ENCODE measurements at places on chromosomes 6 and 20. TPM values are rescaled to one million over a fixed set of nuclear protein-coding genes. Genes with fewer than 3 reads are reported as not detected.

The ADGRB3 gene
- 8.3 TPM for polyA plus RNA-seq

The FKBP1C gene
- 1.2 TPM for polyA plus RNA-seq

The RAET1L gene
- not detected for polyA plus RNA-seq

The BEND6 gene
- 1.2 TPM for polyA plus RNA-seq

DNA sequence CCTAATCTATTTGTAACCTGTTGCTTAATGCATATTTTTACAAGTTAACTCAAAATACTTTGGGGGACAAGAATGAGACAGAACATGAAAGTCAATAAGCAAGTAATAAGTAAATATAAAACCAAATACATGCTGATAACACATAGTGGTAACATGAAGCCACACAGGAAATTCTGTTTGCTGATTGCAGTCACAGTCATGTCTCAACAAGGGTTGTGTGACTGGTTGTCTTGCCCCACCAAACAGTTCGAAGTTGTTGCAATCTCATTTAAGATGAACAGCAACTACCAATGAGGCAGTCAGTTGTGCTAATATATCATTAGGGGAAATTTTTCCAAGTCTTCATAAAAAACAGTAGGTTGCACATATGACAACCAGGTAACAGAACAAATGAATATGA lies 14.5 kb downstream of the CD24 start:
- no peak for DNase-seq

- no peak for DNase-seq
These were observed 30.6 kb upstream of the TAB2 start for GRCh38 chr6:149286905-149287304.

DNA sequence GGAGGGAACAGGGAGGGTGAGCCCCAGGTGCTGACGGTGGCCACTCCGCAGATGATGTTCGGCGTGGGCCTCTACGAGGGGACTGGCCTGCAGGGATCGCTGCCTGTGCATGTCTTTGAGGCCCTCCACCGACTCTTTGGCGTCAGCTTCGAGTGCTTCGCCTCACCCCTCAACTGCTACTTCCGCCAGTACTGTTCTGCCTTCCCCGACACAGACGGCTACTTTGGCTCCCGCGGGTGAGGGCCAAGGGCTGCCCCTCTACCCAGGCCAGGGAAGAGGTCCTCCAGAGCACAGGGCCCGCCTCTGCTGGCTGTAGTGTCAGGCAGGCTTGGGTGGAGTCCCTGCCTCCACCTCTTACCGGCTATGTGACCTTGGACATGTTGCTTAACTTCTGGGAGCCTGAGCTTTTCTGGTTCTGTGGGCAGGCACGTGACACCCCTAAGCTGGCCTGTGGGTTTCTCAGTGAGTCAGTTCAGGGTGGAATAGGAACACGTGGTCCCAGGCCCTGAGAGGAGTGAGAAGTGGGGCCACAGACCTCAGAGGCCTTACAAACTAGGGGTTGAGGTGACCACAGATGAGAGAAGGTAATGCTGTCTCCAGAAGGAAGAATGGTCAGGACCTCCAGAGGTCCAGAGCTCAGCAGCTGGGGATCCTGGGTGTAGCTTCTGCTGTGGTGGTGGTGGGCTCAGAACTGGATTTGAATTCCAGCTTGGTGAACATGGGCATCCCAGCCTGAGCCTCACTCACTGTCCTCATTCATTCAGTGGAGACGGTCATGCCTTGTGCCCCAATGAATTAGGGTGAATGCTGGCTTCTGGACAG lies 11.9 kb downstream of the PCIF1 start:
- peak; percentile 58 for DNase-seq

- no peak for DNase-seq
These were observed 156.2 kb downstream of the QKI start for GRCh38 chr6:163570579-163571231.
